ENCODE measurements at places on chromosomes 4 and X.
A peak's percentile ranks its signal among the peaks of the same experiment; 100 is the strongest.

- DNase-seq: no peak
Observed at GRCh38 chr4:13516315-13516860, 27.9 kb downstream of the NKX3-2 start.

DNA sequence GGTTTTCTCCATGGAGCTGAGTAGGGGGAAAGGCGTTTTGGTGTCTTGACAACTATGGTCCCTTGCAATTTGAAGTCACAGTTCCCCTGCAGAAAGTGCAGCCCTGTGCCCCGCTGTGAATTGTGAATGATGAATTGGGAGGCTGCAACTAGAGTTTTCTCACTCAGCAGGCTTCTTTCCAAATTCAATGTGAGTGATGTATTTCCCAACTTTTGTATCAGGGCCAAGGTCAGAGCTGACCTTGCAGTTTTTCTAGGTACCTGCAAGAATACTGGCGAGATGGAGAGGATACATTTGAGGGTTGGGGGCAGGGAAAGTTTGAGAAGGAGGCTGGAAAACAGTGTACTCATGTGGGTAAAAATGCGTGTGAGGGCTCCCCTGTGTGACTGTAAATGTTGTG lies 11.7 kb downstream of the PHEX start:
- DNase-seq: no peak

DNA sequence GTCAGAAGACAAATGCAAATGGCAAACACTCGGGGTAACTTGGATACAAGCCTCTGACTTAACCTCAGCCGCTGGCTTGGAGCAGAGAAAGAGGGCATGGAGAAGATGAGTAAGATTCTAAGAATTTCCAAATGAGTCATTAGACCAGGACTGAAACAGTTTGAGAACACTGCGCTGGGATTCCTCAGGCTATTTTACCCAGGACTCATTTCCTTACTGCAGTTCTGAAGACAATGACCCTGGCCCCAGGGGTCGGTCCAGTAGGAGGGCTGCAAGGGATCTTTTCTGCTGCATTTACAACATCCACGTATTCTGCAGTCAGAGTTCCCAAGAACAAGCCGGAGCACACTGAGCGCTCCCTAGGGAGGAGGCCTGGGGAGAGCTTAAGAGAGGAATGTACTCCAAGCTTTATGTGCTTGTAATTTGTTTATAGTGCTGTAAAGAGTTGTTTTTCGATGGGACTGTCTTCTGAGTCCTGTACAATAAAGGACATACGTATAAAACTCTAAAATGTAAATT lies 27.3 kb upstream of the SORBS2 start:
- DNase-seq: no peak

DNA sequence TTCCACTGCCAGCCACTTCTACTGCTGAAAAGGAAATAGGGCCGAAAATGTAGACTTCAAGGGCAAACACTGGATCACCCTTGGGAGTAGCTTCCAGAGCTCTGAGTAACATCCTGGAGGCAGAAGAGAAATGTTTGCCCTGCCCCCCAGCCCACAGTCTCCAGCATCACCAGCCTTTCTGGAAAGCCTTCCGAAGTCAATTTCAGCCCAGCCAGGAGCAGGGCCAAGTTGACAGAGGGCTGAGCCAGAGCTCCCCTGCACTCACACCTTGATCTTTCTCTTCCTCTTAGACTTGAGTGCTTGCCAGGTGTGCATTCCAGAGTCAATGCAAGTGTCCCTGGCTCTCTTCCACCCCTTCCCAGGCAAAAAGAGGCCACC lies 35.2 kb downstream of the SLC25A5 start:
- DNase-seq: peak; percentile 78

GRCh38 chrX:49959602-49960001 lies 37.2 kb downstream of the CLCN5 start:
- DNase-seq: no peak

- no peak for DNase-seq
Observed at GRCh38 chr4:73178389-73178788, 80.2 kb downstream of the ANKRD17 start.
